ENCODE measurements at places on chromosomes 2 and 18. TPM values are rescaled to one million over a fixed set of nuclear protein-coding genes. Genes with fewer than 3 reads are reported as not detected.

SNED1 gene
- total RNA-seq: 0.14 TPM

RND3 gene
- total RNA-seq: not detected

GREB1L gene
- total RNA-seq: not detected

SH3RF3 gene
- total RNA-seq: not detected

DNA sequence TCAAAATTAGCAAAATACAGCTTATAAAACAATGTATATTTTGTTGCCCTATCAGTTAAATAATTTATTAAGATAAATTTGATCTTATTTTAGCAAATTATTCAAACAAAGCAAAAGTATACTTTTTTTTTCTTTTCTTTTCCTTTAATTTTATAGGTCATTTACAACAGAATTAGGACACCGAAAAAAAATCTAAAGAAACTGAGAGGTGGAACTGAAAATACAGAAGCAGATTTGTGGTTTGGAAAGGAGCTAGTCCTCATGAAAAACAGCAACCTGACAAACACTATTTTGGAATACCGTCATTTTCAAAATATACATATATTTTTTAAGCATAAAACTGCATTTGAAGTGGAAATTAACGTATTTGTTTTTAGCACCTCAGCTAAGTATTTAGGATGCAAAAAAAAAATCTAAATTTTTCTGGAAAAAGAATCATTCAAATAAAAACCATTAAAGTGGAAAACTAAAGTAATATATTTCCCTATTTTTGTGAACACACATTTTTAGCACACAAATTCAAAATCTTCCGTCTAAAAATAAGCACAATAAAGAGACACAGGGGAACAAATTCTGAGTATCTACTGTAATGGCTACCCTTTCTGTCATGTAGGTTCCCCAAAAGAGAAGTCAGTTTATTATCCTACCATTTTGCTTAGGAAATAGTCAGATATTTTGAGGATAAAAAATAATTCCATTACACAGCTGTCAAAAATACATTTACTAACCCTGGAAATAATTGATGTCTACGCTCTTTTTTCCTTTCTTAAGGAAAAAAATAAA is 2.7 kb downstream of the CCDC88A start:
- H3K27me3 ChIP-seq: no peaks in the 10 kb centered on the region
- no peak overlapping the region for H3K27ac ChIP-seq
- H3K4me3 ChIP-seq: no peak overlapping the region
- H3K36me3 ChIP-seq: no peaks in the 10 kb centered on the region
- no peak for DNase-seq
- H3K4me1 ChIP-seq: peaks cover 39% of the 10 kb centered on the region

GRCh38 chr18:70469916-70470315 is 181.1 kb downstream of the SOCS6 start:
- H3K36me3 ChIP-seq: no peaks in the 10 kb centered on the region
- no peak overlapping the region for H3K4me3 ChIP-seq
- no peaks in the 10 kb centered on the region for H3K27me3 ChIP-seq
- no peak overlapping the region for H3K27ac ChIP-seq
- H3K4me1 ChIP-seq: no peaks in the 10 kb centered on the region

DNA sequence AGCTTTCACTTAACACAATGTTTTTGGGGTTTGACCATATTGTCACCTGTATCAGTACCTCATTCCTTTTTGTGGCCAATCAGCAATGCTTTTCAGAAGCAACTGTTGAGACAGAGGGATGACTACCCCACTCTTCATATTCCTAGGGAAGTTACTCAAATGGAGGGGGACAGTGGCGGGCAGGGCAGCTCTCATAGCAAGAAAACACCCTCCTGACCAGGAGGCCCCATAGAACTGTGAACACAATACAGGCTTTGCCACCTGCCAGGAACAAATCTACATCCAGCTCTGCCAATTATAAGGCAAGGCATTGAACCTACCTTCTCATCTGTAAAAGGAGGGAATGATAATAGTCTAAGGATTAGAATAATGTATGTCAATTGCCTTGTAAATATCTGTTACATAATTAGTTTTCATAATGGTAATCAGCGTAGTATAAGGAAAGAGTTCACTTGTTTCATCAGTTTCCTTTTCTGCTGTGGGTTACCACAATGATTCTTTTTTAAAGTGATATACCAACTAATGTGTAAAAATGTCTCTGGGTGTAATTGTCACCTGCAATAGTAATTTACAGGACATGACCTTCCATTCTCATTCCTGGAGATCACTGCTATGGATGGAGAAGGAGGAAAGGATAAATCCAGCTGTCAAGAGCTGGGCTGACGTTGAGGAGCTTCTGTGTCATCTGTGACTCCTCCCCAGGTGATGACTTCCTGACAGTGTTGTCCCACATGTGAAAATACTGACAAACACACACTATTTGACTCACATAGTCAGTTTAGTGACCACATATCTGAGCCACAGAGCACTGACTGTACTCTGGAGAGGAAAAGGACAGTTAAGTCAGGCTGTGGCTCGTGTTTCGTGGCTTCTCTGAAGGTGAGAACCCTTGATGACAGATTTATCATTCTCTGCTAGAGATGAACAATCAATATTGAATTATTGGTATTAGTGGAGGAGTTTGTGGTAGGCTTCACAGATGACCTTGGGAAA is 13.5 kb downstream of the ALPK2 start:
- H3K27me3 ChIP-seq: no peaks in the 10 kb centered on the region
- peaks cover 14% of the 10 kb centered on the region for H3K4me1 ChIP-seq

GRCh38 chr2:10844097-10844496 is 31.5 kb upstream of the PDIA6 start:
- H3K4me3 ChIP-seq: no peak overlapping the region
- peaks cover 10% of the 10 kb centered on the region for H3K36me3 ChIP-seq

GRCh38 chr2:143764261-143764660 is 635.0 kb downstream of the ARHGAP15 start:
- DNase-seq: no peak
- H3K27ac ChIP-seq: no peak overlapping the region
- no peaks in the 10 kb centered on the region for H3K27me3 ChIP-seq
- H3K36me3 ChIP-seq: peaks cover 18% of the 10 kb centered on the region
- H3K4me1 ChIP-seq: peaks cover 12% of the 10 kb centered on the region

DNA sequence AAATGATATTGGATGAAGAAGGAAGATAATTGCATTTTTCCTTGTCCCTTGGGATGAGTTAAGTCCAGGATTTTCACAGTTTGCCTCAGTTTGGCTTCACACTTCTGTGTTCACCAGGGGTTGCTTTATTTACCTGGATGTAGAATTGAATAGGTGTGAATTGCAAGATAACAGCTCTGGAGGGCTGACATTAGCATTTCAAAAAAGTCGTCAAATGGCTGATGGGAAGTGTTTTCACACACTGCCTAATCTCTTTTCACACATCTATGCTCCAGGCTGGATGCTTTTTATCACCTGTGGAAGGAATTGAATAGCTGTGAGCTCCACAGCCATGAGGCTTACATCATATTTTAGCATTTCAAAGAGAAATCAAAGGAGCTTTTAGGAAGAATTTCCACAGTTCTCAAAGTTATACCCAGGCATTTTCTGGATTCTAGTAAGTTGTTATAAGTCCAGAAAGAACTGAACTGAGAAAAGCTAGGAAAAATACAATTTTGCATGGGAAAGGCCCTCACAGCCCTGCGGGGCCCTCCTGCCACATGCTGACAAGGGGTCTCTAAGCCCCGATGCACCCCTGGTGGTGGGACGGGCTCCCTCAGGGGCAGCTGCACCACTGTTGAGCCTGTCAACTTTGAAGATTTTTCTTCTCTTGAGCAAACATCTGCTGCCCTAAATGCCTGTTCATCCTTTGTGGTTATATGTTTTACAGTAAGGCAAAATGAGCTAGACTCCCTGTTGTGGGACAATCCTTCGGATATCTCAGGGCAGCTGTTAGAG is 43.9 kb downstream of the TEX51 start:
- no peak overlapping the region for H3K4me3 ChIP-seq
- H3K36me3 ChIP-seq: no peaks in the 10 kb centered on the region
- peaks cover 40% of the 10 kb centered on the region for H3K27me3 ChIP-seq

- no peak for DNase-seq
- peaks cover 27% of the 10 kb centered on the region for H3K4me1 ChIP-seq
- H3K27ac ChIP-seq: no peak overlapping the region
- H3K36me3 ChIP-seq: no peaks in the 10 kb centered on the region
- H3K27me3 ChIP-seq: no peaks in the 10 kb centered on the region
Observed at GRCh38 chr2:241357531-241357930, 1.4 kb downstream of the FARP2 start.

DNA sequence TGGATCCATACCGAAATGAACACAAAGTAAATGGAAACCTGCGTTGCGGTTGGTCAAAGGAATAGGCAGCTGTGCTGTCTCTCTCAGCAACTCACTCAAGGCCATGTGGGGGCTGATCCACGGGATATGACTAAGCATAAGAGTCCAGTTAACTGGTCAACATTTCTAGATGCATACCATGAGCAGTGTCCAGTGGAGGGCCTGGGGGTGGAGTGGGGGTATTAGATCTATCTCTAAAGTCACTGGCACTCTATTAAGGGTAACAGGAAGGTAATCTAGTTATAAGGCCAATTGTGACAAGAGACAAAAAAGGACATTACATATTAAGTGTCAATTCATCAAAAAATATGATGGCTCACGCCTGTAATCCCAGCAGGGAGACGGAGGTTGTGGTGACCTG is 136.8 kb downstream of the TTC32 start:
- H3K4me3 ChIP-seq: no peak overlapping the region
- no peak for DNase-seq
- H3K27me3 ChIP-seq: peaks cover 2% of the 10 kb centered on the region

DNA sequence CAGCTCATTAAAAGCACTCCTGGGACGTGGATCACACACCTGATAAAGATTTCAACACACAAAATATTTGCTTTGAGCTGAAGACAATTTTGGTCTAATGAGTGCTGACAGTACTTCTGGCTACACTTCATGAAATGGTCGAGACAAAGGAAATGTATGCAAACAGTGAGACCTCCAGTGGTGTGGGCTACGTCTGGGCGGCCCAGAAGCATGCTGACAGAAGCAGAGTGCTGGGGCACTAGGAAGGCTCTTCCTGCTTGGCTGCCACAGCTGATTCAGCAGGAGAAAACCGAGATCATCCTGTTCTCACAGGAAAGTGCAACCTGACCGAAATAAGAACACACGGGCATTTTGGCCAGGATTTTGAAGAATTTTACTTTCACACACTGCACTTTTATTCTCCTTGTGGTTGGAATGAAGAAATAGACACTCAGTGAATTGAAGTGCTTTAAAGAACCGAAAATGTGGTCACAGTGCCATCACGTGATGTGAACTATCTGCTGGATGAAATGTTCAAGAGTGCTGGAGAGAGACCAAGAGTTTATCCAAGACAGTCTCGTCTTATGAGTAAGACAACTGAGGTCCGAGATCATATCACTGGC is 149.5 kb downstream of the CCBE1 start:
- H3K27me3 ChIP-seq: no peaks in the 10 kb centered on the region
- H3K4me3 ChIP-seq: no peak overlapping the region
- H3K4me1 ChIP-seq: no peaks in the 10 kb centered on the region
- H3K27ac ChIP-seq: no peak overlapping the region
- no peak for DNase-seq

Data from natural killer cell treated with Interleukin-12 subunit alpha and Interleukin-12 subunit beta and Interleukin-15 and Interleukin-18, amount 100 ng/mL, for 72 hours (primary cell).